ENCODE measurements at places on chromosomes 5 and 9. TPM values are rescaled to one million over a fixed set of nuclear protein-coding genes. Genes with fewer than 3 reads are reported as not detected.

The GGTA1 gene
- total RNA-seq = 12.4 TPM

The ZDHHC11 gene
- 4.5 TPM for total RNA-seq

The ZNF883 gene
- not detected for total RNA-seq

The ZNF618 gene
- total RNA-seq = 7.7 TPM

The ANKRD31 gene
- total RNA-seq = 0.17 TPM

The ROPN1L gene
- not detected for total RNA-seq

The NR2F1-AS1 gene
- 4.1 TPM for total RNA-seq

The ST6GALNAC6 gene
- total RNA-seq = 202 TPM

The PTGES gene
- 15.0 TPM for total RNA-seq

The TOMM5 gene
- 113 TPM for total RNA-seq

The C9orf40 gene
- total RNA-seq = 2.8 TPM

The WDR31 gene
- 2.4 TPM for total RNA-seq

The C6 gene
- total RNA-seq = 9.8 TPM

The SLC23A1 gene
- total RNA-seq = not detected

The TGFBI gene
- total RNA-seq = 139 TPM

The ZBTB34 gene
- 16.5 TPM for total RNA-seq

The NIPBL gene
- total RNA-seq = 76.0 TPM

The TEK gene
- 8.3 TPM for total RNA-seq

The CARTPT gene
- total RNA-seq = not detected

The BHMT2 gene
- total RNA-seq = 83.1 TPM
